Tracheal epithelial cell (primary cell): ENCODE measurements at places on chromosomes 12 and 14. TPM values are rescaled to one million over a fixed set of nuclear protein-coding genes. Genes with fewer than 3 reads are reported as not detected.

The DAO gene
- total RNA-seq: not detected in 2 replicates

The C12orf50 gene
- not detected in 2 replicates for total RNA-seq

The SIX4 gene
- 6.3 and 7.0 TPM in 2 replicates for total RNA-seq

The LMNTD1 gene
- total RNA-seq: not detected in 2 replicates

The CEBPE gene
- total RNA-seq: not detected in 2 replicates

The GPRC5D gene
- not detected in 2 replicates for total RNA-seq

The ACRBP gene
- not detected in 2 replicates for total RNA-seq

The RNASE1 gene
- 0.72 TPM in 1 of 2 replicates, not detected in the other for total RNA-seq

The LALBA gene
- not detected in 2 replicates for total RNA-seq

The DIO2 gene
- under 0.01 TPM in 1 of 2 replicates, not detected in the other for total RNA-seq

The DYRK2 gene
- total RNA-seq: 13.6 and 20.5 TPM in 2 replicates

The SLC38A4 gene
- total RNA-seq: 1.1 and 1.4 TPM in 2 replicates
